ENCODE measurements at places on chromosomes 1 and 21.

DNA sequence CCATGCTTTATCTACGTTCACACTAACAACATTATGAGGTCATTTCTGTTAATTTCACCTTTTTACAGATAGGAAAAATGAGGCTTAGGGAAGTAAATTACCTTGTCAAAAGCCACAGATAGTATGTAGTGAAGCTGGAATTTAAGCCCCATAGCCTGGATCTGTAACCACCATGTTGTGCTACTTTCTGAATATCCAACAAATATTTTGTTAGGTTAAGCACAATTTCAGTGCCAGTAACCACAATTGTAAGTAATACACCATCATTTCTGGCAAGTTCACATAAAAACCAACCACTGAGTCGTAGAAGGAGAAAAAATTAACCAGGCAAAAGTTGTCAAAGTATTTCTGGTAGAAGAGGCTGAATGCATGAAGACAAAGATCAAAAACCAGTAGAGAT is 593.1 kb upstream of the CAMK1G start:
- DNase-seq, result no peak

- DNase-seq, result no peak
Observed at GRCh38 chr1:221283532-221283931, 404.3 kb downstream of the HLX start.

GRCh38 chr1:94831641-94832040 is 11.5 kb downstream of the SLC44A3 start:
- DNase-seq, result no peak

GRCh38 chr21:25757531-25757930 is 22.8 kb downstream of the GABPA start:
- no peak for DNase-seq

- DNase-seq, result peak; percentile 69
Observed at GRCh38 chr1:201530741-201531531, 8.0 kb upstream of the NAV1 start.

DNA sequence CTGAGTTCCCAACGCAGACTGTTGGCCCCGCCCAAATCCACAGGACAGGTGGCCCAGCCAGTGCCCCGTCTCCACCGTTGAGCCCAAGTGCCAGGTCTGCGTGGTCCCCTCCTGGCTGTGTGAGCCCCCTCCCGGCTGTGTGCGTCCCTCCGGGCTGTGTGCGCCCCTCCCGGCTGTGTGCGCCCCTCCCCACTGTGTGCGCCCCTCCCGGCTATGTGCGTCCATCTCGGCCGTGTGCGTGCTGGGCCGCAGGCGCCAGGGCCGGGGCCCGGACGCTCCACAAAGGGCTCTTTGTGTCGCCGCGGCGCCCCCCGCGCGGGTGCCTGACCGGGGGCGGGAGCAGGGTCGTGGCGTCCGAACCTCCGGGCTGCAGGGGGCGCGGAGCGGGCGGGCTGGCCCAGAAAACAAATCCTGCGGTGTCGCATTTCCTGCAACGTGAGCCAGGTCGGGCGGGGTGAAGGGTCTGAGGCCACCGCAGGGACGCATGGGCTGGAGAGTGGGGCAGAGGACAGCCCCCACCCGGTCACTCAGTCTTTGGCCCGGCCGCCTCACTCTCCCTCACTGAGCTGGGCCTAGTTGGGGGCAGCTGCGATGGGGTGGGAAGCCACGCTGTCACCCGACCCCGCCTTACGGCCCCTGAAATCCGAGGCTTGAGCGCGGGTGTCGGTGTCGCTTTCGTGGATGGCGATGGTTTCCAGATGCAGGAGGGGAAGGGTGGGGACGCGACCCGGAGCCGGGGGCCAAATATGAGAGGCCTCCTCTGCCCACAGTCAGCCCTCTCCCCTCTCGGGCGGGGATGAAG is 18.8 kb downstream of the TNFRSF25 start:
- DNase-seq, result no peak

- peak; percentile 12 for DNase-seq
Observed at GRCh38 chr1:208997726-208998312, 585.7 kb upstream of the CAMK1G start.

- DNase-seq, result no peak
Observed at GRCh38 chr1:91769742-91770141, 116.2 kb downstream of the TGFBR3 start.

GRCh38 chr21:25572861-25573310 is 34.4 kb downstream of the MRPL39 start:
- DNase-seq, result no peak

- DNase-seq, result no peak
Observed at GRCh38 chr1:55703726-55704363, 488.7 kb upstream of the USP24 start.

- DNase-seq, result no peak
Observed at GRCh38 chr1:24966724-24967346, 36.8 kb upstream of the RUNX3 start.

- DNase-seq, result no peak
Observed at GRCh38 chr1:6471086-6471969, 5.4 kb upstream of the TNFRSF25 start.

DNA sequence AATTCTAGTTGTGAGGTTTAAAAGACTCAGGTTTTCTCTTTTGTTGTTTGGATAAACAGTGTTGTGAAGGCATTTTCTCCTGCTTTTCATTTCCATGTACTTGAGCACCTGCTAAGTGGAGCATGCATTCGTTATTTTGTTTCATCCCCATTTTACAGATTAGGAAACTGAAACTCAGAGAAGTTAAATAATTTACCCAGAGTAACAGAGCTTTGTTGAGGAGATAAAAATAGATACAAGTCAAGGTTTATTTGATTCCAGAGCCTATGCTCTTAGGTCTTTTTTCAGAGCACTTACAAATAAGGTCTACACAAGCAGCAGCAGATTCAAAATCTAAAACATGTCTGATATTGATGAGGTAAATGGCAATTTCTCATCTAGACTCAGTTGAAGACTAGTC is 254.7 kb upstream of the PTBP2 start:
- DNase-seq, result no peak

GRCh38 chr21:38929142-38929541 is 123.4 kb downstream of the ETS2 start:
- DNase-seq, result no peak

GRCh38 chr1:20590306-20590777 is 1.4 kb downstream of the CDA start:
- no peak for DNase-seq

DNA sequence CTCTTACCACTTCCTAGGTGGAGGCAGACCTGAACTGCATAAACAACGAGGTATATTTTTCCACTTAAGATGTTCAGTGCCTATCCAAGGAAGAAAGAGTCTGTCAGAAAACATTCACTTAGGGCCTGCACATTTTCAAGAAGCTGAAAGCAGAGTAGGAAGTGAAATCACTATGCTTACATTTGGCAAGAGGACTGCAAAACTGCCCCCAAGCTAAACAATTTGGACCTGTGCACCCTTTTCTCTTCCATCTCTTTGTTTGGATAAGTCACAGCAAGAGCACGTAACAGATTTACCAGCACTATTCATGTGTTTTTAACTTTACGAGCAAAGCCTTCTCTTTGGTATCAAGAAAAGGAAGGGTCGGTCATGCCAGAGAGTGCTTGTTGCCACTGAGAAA is 13.2 kb upstream of the BEND5 start:
- no peak for DNase-seq

DNA sequence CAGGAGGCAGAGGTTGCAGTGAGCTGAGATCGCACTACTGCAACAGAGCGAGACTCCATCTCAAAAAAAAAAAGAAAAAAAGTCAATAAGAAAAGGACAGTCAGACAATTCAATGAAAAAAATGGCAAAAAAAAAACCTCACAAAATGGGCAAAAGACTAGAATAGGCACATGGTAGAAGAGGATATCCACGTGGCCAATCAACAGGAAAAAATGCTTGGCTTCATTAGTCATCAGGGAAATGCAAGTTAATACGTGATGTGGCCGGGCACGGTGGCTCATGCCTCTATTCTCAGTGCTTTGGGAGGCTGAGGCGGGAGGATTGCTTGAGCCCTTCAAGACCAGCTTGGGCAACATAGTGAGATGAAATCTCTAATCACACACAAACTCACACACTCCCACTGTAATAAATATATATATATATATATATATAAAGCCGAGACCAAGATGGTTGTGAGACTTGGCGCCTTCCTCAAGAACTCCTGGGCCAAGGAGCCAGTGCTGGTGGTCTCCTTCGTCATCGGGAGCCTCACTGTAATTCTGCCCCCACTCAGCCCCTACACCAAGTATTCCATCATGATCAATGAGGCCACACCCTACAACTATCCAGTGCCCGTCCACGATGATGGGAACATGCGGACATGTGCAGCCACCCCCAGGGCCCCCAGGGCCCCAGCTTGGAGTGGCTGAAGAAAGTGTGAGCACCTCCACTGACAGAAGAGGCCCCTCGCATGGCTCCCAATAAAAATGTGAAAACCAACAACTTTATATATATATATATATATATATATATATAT is 22.9 kb upstream of the LEFTY2 start:
- DNase-seq, result no peak

GRCh38 chr1:66207484-66207883 is 326.5 kb upstream of the SGIP1 start:
- peak; percentile 24 for DNase-seq

DNA sequence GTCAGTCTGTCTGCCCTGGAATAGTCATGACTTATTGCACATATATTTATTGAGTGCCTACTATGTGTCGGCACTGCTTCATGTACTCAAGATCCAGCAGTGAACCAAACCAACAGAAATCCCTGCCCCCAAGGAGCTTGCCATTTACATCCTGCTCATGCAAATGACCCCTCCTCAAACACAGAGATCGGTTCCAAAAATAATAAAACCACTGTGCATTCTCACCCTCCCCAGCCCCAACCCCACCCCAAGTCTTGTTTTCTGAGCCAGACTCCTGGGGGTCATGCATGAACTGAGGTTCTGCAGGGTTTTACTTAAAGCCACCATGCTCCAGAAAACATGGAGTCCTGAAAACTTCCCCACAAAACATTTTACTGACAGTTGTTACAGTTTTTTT is 61.9 kb downstream of the KIAA0040 start:
- DNase-seq, result no peak

DNA sequence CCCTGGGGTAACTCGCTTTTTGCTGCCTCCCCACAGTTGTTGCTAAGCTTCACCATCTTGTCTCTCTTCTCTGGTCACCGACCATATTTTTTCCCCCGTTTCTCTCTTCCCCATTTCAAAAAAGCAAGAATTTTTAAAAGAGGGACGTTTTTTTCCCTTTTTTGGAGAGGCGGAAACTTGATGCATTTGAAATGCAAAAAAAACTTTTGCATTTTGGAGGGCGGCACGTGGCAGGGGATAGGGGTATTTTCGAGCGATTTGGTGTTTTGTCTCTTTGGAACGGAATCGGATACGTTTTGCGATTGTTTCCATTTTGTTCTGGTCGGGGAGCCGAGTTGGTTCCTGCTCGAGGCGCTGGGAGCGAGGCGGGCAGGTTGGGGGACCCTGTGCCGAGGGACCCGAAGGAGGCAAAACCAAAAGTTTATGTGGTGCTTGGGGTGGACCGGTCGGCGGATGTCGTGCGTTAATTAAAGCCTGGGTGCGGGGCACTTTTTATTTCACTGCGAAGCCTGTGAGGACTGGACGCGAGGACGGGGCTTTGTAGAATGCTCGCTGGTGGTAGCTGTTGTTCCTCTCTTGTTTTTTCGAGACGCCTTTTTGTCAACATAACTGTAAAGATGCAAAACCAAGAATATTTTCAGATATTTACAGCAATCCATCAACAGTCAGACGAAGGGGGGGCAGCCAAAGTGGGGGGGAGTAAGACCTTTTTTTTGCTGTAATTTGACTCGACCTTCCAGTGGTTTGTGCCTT is 884 bp downstream of the H3-3A start:
- DNase-seq, result peak; percentile 51

DNA sequence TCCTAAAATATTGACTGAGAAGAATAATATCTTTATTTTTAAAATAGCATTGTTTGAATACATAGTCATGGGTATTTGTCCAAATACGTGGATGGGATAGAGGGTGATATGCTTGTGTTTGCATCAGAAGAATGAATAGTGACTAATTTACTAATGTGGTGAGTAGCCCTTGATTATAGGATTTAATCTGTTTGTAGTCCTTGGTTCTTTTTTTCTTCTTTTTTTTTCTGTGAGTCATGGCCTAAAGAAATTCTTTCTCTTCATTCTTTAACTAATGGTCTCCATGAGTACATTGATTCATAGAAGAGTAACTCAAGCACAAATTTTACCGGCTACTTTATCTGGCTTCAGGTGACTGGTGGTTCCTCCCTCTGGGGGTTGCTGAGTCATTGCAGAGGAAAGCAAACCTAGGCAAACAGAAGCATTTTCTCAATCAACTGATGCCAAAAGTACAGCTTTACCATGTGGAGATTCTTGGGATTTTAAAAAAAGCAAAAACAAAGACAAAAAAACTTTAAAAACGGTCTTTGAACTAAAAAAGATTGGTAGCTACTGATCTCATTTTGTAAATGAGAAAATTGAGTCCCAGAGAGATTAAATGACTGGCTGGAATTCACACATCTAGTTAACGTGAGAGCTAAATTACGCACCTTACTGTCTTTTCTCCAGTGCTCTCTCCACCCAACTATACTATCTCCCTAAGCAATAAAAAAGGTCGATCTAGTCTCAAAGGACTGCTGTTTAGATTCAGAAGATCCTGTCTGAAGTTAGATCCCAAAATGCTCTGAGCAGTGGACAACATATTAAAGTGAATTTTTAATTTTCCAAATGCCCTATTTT is 40.5 kb downstream of the AK5 start:
- peak; percentile 16 for DNase-seq

DNA sequence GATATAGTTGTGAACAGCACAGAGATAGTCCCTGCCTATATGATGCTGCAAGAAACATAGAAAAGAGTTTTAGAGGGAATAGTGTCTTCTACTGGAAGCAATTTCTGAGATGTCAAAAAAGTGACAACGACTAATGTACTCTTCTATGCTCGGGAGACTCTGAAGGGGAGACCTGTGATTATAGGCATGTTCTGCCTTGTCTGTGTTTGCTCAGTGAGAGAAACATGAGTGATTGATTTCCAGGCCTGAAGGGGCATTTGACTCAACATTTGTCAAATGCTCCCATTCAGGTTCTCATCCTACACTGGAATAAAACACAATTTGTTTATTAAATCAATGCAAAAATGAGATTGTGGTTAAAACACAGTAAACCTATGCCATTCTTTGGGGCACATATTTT is 131.8 kb downstream of the CTH start:
- no peak for DNase-seq

GRCh38 chr1:47186267-47187185 is 3.3 kb downstream of the PDZK1IP1 start:
- no peak for DNase-seq

DNA sequence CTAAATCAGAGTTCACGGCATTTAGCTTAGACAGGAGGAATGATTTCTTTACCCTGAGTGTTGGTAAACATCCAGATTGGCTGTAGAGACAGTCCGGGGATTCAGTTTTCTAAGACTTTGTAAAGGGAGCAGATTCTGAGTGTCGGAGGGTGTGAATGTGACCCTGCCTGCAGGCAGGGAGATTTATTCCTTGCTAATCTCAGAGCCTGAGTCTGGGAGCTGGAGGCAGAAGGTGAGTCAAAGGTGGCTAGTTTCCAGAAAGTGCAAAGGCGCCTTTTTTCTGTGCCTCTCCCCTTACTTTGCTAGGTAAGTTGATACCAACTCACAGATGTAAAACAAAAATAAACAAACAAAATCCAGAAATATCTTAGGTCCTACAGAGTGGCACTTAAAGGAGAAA is 11.7 kb downstream of the ATP1B1 start:
- DNase-seq, result no peak

GRCh38 chr1:169105087-169105433 is 1.4 kb upstream of the ATP1B1 start:
- DNase-seq, result no peak

All from foreskin melanocyte (primary cell).